Adrenal gland (tissue), 19 donors: ENCODE measurements at places on chromosomes 2 and 18.

DNA sequence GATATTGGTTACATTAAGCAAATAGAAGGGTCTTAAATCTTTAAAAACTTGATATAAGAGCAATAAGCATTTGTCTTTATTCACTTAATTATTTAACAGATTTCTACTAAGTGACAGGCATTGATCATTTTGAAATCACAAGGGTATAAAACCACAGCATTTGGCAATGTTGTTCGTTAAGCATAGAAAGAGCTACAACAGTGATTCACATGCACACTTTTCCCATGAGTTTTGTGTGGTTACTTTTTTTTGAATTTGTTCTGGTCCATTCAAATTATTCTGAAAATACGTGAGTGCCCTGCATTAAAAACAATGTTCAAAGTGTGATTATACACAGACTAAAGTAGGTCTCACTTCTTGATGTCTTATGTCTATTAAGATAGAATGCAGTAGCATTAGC is 52.2 kb downstream of the LYPD6B start:
- H3K36me3 ChIP-seq = no peaks in the 10 kb centered on the region
- no peak overlapping the region for H3K27ac ChIP-seq

DNA sequence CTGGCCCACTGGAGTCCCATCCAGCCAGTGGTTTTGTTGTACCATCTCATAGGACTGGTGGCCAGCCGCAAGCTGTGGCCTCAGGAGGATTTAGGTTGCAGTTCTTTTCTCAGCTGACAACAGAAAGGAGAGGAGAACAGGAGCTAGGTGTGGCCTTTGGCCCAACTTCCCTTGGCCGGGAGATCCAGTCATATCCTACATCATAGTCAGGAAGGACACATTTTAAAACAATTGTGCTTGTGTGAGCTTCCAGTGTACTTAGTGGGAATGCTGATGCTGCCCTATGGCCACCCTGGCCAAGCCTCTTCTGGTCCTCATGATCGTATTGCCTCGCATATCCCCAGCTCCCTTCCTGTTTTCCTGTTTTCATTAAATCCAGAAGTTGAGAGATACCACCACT is 98.1 kb downstream of the WDSUB1 start:
- H3K36me3 ChIP-seq = peaks cover 36% of the 10 kb centered on the region
- H3K4me1 ChIP-seq = no peaks in the 10 kb centered on the region
- DNase-seq = no peak
- H3K4me3 ChIP-seq = no peak overlapping the region

DNA sequence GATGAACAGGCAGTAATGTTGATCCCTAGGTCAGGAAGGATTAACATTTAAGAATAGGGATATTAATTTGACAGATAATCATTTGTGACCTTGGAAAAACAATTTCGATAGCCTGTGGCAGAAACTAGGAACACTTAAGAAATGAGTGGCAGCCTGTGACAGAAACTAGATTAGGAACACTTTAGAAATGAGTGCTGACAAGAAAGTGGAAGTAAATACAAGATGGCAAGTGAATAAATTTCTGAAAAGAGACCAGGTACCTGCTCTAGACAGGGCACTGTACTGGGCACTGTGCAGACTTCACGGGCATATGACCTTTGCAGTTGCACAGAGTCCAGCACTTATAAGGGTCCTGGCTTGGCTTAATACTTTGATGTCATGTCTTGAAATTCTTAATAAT is 5.5 kb upstream of the HNRNPA3 start:
- H3K27me3 ChIP-seq = no peaks in the 10 kb centered on the region
- DNase-seq = no peak
- H3K4me1 ChIP-seq = peaks cover 11% of the 10 kb centered on the region
- H3K4me3 ChIP-seq = no peak overlapping the region

- no peak overlapping the region for H3K4me3 ChIP-seq
- no peaks in the 10 kb centered on the region for H3K27me3 ChIP-seq
- no peaks in the 10 kb centered on the region for H3K4me1 ChIP-seq
- no peaks in the 10 kb centered on the region for H3K36me3 ChIP-seq
- no peak overlapping the region for H3K27ac ChIP-seq
- no peak for DNase-seq
Observed at GRCh38 chr2:141630407-141630930, 500.3 kb downstream of the LRP1B start.

DNA sequence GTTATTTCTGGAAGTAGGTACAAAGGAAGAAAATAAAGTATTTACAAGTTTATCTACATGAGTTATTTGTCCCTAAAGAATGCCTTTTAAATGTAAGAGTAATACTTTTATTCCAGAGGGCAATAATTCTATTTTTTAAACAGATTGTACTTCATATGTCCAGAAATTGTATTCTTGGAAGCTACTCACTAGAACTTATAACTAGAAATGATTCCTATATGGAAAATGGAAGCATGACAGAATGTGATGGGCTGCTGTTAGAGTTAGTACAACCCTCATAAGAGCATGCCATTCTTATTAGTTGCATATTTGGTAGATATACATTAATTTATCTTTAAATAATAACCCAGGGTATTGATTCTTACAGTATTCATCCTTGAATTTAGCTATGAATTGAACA is 362.0 kb downstream of the FSIP2 start:
- no peak overlapping the region for H3K27ac ChIP-seq
- H3K36me3 ChIP-seq = no peaks in the 10 kb centered on the region
- no peak overlapping the region for H3K4me3 ChIP-seq
- DNase-seq = no peak
- H3K27me3 ChIP-seq = no peaks in the 10 kb centered on the region

- no peak overlapping the region for H3K27ac ChIP-seq
- no peak for DNase-seq
- peaks cover 12% of the 10 kb centered on the region for H3K4me1 ChIP-seq
- no peaks in the 10 kb centered on the region for H3K27me3 ChIP-seq
Observed at GRCh38 chr2:36379710-36380448, 24.3 kb downstream of the CRIM1 start.
